Stimulated activated CD4-positive, alpha-beta T cell treated with anti-CD3 and anti-CD28 coated beads, Interleukin-4, amount 100 ng/mL, for 24 hours (primary cell): ENCODE measurements at places on chromosomes 1 and 21.

GRCh38 chr21:44324106-44324853, 14.9 kb downstream of the CFAP410 start:
- no peak for DNase-seq

- no peak for DNase-seq
Measured at GRCh38 chr1:1318131-1318652, 6.3 kb downstream of the INTS11 start.

DNA sequence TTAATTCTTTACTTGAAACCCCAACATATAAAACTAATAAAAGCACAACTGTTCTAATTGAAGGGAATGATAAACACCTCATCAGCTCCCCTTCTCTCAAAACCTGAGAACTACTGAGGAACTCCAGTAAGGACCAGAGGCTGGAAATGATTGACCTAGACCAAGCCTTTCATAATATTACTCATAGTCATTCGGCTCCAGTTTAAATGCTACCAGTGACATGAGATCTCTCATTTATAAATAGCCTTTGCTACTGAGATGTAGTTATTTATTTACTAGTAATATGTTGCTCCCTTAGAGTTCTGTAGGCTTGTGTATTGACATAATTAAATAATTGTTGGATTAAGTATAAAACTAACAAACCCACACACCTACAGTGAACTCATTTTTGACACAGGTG, 209.8 kb upstream of the PRMT6 start:
- DNase-seq: no peak

GRCh38 chr1:199616947-199617346, 410.6 kb upstream of the NR5A2 start:
- no peak for DNase-seq

DNA sequence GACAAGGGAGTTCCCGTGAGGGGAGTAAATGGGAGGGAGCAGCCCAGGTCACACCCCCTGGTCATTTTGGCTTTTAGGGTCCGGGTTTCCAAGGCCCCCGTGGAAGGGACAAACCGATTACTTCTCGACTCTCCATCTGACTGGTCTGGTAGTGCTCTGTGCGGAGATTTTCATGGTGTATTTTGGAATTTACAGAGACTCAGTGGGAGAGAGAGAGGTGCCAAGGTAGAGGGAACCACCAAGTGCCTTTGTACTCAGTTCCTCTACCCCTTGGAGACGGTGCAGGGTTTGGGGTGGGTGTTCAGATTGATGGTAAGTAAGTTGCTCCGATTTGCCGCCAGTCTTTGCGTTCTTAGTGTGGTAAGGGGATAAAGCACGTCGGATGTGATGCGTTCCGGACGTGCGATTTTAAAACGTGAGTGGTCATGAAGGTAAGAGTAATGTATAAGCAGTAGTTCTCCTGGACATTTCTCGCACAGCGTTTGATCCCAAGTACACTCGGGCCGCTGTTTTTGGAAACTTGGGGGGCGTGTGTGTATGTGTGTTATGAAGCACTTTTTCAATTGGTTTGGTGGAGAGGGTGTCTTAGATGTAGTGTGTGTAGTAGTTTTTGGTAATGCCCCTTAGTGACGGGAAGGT, 682 bp downstream of the SUCO start:
- DNase-seq: peak; percentile 39

DNA sequence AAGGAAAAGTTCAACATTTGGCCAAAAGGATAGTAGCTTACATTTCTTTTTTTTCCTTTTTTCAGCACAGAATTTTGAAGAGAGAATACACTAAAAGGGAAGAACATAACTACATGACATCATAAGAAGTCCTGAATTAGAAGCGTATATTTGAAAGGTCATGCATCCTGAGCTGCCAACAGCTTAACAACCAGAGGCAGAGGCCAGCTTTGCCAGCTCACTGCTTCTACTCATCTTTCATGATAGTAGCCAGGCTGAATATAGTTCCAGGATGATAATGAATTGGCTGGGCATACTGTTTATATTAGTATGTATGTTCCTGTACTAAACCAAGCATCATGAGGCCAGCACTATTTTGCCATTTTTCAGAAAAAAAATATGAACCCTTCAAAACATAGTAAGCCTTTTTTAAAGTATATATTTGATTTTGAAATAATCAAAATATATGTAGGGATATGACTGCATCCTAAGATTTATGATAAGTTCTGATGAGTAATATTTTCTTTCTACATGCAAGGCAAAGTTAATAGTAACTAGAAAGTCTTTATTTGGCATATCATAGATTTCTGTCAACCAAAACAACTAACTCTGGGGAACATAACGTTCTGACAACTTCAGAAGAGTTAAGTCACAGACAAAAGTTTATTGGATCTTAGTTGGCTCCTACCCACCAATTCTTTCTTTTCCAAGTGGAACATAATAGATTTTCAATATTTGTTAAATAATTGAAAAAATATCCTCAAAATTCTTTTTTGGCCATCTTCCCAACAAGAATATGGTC, 123.2 kb downstream of the DPYD start:
- DNase-seq: no peak

DNA sequence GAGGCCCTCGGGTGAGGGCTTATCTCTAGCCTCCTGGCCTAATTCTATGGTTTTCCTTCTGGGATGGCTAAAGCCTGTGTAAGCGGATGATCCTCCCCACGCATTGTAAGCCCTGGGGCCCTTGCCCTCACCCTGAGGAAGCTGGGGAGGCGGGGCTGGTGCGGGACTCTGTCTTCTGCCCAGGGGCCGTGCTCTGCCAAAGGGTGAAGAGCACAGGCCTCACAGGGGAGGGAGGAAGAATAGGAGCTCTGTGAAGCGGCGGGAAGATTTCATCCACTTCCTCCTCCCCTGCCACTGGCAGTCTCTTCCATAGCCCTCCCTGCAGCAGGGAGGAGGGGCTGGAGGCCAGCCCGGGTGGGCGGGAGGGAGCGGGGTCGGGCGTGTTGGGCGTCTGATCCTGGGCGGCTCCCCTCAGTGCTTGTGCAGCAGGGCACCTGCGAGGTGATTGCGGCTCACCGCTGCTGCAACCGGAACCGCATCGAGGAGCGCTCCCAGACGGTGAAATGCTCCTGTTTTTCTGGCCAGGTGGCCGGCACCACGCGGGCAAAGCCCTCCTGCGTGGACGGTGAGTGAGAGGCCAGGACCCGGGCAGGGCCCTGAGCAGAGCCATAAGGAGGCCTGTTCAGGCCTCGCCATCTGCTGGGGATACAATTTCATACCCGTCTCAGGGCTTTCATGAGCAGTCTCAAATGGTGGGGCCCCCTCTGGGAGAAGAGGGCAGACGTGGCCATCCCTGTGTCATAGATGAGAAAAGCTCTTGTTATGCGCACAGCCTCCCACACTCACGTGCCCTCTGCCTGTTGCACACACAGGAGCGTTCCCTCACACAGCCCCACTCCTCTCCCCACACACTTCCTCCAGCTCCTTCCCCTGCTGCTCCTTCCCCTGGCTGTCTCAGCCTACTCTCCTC, 7.7 kb upstream of the PPM1J start:
- peak; percentile 38 for DNase-seq

DNA sequence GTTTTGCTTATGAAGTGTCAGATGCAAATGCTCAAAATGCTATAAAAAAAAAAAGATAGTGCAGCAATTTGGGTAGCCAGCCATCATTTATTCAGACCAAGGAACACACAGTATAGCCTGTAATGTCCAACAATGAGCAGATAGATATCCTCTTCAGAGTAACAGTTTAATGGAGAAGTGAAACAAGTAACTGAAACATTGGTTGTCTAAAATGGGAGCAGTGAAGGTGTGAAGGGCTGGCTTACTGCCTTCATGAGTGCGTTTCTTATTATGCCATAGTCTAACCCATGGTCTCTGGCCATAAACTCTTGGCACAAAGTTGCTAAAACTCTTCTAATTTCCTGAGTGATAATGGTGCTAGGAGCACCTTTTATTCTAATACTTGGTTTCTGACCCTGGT, 11.4 kb downstream of the RGS5 start:
- DNase-seq: no peak

DNA sequence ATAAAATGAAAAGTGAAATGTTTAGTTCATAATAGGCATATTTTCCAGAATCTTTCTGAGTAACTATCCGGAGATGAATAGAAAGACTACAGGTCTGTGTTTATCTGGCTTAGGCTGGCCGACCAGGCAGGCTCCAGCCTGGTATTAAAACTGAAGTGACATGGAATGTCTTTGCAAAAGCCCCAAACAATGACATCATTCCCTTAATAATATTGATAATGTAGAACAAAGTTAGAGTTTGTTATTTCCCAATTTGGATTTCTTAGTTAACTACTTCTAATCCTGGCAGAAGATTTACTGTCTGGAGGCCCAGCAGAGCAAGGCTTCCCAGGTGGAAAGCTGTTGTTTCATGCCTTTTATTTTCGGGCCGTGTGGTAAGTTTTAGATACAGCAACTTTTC, 207.7 kb downstream of the GREM2 start:
- no peak for DNase-seq

DNA sequence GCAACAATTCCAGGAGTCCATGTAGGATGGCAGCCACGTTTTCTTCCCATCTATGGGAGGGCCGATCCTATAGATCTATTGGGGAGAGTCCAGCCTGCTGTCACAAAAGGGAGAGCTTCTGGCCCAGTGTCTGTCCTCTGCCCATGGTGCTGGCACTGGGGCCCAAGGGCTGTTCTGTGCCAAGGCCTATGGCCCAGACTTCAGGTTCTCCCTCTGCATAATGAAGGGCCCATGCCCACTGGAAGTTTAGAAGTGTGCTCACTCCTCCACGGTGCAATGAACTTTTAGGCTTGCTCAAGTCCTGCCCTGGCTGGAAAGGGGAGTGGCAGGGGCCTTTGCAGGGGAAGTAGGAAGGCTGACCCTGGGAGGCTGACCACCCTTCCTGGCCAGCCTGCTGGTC, 44.1 kb upstream of the ATP2B4 start:
- no peak for DNase-seq

GRCh38 chr21:31658053-31658452, 1.4 kb upstream of the SOD1 start:
- DNase-seq: no peak

DNA sequence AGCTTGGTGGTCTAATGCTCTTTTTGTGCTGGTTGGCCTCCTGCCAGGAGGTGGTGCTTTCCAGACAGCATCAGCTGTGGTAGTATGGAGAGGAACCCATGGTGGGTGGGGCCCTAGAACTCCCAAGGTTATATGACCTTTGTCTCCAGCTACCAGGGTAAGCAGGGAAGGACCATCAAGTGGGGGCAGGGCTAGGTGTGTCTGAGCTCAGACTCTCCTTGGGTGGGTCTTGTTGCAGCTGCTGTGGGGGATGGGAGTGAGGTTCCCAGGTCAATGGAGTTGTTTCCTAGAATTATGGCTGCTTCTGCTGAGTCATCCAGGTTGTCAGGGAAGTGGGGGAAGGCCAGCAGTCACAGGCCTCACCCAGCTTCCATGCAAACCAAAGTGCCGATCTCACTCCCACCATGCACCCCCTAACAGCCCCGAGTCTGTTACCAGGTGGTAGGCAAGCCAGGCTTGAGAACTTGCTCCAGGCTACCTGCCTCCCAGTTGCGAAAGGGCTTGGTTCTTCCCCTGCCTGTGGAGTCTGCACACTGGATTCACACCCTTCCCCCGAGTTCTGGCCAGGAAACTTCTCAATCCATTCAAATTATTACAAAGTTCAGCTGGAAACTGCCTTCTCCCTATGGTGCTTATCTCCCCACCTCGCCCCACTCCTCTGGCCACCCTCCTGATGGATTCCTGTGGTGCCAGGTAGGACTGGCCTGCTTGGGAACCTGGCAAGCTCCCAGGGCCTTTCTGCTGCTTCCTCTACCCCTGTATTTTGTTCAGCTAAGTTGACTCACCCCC, 37.8 kb downstream of the DRAM2 start:
- DNase-seq: no peak

DNA sequence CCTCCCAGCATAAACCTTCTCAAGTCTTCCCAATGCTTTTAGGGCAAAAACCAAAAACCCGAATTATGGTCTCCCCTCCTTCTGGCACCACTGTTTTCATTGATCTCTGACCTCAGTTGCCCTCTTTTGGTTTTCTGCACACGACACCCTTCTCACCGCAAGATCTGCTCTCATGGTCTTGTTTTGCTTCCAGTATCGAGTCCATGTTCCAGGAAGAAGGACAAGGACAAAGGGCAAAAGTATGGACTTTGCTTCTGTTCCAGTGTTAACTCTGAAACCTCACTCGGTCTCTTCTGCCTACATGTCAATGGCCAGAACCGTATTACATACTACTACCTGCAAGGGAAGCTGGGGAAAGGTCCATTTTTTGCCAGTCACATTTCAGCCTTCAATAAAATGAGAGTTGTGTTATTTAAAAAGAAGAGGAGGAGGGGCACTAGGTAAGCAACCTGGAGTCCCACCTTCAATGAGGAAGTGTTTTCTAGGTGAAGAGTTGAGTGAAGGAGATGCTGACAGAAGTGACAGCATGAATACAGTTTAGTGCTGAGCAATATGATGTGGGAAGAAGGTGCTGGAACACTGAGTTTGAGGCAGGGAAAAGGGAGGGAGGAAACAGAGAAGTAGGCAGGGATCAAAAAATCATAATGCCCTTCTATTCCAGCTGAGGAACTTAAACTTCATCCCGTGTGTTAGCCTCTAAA, 183.4 kb downstream of the FGGY start:
- no peak for DNase-seq

GRCh38 chr1:171468120-171468750, 17.1 kb upstream of the PRRC2C start:
- no peak for DNase-seq

DNA sequence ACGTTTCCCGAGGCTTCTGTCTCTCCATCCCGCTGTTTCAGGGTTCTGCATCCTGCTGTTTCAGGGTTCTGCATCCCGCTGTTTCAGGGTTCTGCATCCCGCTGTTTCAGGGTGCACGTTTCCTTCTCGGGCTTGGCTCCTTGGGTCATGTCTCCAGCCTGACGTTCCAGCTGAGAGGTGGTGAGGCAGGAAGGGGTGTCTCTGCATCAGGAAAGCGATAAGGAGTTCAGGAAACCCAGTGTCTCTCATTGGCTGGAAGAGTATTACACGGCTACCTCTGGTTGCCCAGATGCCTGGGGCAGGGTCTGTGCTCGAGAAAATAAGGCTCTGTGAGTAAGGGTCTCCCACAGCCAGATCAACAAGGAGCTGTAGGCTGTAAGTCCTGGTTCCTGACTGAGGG, 21.1 kb downstream of the ADARB1 start:
- DNase-seq: no peak

GRCh38 chr1:203367057-203367456, 16.1 kb upstream of the FMOD start:
- DNase-seq: no peak

DNA sequence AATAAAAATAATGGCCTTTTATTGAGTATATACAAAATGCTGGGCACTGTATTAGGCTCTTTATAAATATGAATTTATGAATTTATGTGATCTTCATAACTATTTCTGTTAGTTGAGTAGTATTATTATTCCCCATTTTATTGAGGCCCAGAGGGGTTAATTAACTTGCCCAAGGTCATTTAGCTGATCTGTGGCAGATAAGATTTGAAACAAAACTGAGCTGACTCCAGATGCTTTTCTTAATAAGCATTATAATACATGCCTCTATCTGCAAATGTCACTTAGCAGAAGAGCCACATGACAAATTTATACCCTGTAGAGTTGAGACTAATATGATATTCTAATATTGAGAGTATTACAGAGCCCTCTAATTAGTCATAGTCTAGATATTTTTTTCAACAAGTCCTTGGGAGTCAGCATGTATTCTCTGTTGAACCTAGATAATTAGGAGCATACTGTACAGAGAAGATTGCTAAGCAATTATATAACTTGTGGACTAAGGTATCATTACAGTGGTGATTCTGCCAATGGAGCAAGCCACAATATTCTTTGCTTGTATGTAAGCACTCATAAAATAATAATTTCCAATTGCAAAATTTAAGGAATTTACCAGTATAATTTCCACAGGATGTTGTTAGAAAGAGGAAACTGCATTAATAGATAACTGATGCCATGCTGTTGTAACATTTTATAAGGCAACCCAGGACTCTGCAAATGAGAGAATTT, 112.0 kb downstream of the LRRC40 start:
- no peak for DNase-seq
